Progenitor cell of endocrine pancreas (in vitro differentiated cells): ENCODE measurements at places on chromosomes 11 and 22.

- peak; percentile 70 for DNase-seq
These were observed at the start of gene DAGLA for GRCh38 chr11:61679893-61680621. TSS of gene DAGLA (plus strand) at chr11:61680391. CDS start at chr11:61720156, 39,765 bp downstream.

GRCh38 chr11:61598374-61598773 lies 17.5 kb upstream of the SYT7 start:
- no peak for DNase-seq

- no peak for DNase-seq
These were observed 11.6 kb downstream of the MED19 start for GRCh38 chr11:57700425-57700824.

- DNase-seq: no peak
These were observed 18.6 kb downstream of the USP47 start for GRCh38 chr11:11860103-11860979.

DNA sequence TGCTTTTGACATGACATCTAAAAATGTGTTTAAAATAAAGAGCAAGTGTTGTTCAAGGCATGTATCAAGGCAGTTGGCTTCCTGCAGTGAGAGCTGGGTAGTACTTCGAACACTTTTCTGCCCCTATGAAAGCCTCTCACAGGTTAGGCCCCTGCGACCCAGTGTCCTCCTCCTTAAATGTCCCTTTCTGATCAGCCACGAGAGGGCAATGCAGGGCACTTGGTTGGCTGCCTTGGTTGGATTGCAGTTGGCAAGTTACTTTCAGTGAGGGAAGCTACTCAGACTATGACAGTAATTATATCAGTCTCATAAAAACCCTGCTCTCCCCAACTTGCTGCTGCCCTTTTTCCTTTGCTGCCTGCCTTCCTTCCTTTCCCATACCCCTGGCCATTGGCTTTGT lies 743.8 kb downstream of the NTM start:
- DNase-seq: peak; percentile 19

DNA sequence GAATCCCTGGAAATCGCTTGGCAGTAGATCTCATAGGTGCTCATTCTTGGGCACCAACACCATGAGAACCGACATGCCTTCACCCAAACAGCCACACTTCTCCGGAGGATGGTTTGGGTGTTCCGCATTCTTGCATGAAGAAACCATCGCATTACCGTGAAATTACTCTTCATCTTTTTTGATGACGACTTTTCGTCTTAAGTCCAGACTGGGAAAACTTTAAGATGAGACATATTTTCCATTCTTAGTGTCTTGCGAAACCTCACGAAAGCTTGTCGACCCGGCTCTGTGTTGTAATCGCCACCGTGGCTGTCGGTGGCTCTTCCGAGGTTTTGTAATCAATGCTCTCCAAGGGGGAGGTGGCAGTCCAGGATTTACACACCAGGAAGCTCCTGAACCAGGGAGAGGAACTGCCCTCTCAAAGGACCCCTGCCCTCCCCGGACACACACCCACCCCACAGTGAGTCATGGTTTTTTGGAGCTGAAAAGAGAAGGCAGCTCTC lies 1.7 kb downstream of the TOM1 start:
- no peak for DNase-seq

GRCh38 chr11:109867784-109868183 lies 225.4 kb upstream of the ZC3H12C start:
- DNase-seq: no peak

DNA sequence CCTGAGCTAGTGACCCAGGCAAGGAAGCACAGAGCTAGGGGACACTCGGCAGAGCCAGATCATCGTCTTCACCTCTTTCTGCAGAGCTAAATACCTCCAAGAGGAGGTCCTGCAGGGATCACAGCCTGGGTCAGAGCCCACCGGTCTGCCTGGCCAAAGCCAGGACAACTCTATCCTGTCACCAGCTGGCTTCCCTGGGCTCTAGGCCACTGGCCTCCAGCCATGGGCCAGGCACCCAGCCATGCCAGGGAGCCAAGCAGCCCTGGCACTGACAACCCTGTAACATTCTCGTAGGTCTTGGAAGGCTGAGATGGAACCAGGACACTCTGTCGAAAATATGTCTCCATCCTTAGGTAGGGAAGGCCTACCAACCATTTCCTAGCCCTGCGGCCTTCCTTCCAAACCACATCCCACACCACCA lies 270.1 kb downstream of the BUD13 start:
- no peak for DNase-seq

DNA sequence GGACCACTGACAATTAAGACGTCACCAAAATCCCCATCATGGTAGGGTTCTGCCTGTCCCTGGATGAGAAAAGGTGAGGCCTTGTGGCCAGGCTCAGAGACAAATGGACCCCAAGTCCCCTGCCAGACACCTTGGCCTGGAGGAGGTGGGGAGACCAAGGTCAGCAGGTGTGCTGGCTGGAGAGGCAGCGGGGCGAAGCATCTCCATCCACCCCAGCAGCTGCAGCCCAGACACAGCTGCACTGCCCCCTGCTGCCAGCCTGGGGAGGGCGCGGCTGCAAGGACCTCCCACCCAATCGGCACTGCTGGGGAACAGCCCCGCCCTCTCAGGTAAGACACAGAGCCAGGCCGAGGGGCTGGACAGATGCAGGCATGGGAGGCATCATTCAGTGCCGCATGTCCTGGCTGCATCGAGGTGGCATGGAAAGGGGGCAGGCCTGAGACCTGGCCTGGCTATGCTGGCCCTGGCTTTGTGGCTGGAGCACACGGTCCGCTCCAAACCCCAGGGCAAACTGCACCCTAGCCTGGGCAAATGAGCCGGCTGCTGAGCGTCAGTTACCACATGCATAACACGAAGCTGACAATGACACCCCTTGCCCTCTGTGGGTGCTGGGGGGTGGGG lies 12.2 kb upstream of the MFNG start:
- DNase-seq: peak; percentile 73

DNA sequence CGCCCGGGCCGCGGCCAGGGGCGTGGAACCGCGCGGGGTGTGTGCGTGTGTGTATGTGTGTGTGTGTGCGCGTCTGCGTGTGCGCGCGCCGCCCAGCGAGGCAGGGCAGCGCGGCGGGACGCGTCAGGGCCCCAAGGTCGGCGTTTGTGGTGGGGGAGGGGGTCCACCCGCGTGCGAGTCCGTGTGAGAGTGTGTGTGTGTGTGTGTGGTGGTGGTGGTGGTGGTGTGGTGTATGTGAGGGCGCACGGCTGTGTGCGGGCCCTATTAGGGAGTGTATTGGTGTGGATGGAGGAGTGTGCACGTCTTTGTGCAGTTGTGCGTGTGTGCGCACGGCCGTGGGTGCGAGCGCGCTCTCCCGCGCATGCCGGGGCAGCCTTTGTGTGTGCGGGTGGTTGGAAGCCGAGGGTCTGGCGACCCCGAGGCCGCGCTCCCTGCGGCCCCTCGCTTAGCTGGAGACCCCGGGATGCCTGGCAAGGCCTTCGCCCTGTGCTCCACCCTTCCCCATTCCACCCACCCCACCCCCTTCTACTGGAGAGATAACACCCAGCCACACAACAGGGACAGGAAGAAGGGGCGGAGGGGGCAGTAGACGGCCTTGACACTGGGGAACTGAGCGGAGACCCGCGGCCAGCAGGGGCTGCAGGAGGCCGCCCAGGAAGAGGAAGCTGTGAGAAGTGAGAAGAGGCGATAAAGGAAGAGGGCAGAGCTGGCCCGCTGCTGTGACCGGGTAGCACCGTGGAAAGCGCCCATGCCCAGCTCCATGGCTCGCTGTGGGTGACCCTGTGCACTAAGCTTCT lies 528 bp upstream of the ARRB1 start:
- DNase-seq: peak; percentile 47

DNA sequence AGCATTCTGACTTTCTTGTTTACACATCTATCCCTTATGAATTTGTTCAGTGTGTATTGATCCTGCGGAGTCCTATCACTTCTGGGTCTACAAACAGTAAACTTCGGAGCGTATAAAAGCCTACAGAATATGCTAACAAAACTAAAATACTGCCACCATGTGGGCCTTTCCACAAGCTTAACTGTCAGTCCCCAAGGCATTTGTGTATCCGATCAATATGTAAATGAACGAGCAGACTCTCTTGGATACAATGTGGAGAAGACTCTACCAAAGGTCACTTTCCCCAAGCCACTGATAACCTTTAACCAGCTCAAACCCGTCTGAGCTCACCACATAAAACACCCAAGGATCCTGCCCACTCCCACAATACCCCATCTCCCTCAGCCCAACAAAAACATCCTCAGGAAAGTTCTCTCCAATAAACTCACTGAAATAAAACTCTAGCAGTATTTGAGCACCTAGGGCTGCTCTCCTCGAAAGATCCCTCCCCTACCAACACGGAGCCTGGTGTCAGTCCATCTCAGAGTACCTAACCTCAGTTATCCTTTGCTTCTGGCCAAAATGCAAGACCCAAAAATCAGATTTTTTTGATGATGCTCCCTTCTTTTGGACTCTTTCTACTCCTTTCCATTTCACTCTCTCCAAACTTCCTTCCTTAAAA lies 17.8 kb downstream of the ADA2 start:
- no peak for DNase-seq

DNA sequence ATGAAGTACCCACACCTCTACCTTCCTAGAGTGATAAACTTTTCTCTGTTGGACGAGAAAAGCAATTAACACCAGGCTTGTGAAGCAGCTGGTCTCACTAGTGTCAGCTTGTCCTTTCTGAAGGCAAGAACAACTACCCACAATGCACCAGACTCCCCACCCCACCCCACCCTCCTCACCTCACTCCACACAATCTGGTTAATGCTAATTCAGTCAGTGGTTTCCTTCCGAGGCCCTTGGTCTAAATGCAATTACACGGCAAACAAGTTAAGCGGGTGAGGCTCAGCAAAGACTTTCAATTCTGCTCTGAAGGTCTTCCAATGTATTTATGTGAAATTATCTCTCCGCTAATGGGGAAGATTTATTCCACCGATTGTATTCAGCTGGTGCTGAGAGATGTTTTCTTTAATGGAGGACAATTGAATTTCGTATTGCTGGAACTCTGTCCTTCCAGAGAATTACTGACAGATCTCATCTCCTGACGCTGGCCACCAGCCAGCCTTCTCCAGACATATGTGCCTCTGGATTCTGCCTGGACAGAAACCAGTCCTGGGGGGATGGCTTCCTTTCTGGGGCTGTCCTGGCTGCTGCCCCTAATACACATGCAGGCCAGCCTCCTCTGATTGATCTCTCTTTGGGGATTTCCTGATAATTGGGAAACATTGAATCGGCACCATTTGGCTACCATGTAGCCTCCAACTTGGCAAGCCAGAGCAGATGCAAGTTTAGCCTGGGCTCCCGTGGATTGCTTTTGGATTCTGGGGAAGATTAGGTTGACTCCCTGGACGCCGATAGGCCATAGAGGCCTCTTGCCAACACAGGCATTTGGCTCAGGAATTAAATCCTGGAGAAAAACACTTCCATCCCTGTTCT lies 165.8 kb upstream of the NARS2 start:
- no peak for DNase-seq

- DNase-seq: no peak
These were observed 91.2 kb downstream of the CLPB start for GRCh38 chr11:72343006-72343756.

DNA sequence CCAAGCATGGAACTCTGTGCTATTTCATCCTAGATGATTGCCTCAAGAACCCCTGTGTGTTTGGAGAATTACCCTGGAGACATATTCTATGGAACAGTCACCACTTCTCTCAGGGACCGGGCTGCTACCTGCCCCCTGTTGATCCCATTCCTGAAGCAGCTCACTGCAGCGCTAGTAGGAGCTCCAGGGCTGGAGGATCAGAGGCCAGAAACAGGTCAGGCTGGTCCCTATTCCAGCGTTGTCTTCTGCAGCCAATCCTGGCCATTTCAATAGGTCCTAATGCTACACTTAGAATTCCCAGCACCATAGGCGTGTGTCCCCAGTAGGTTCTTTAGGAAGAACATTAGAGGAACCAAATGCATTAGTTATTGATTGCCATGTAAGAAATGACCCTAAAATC lies 48.9 kb downstream of the BTG4 start:
- DNase-seq: no peak

DNA sequence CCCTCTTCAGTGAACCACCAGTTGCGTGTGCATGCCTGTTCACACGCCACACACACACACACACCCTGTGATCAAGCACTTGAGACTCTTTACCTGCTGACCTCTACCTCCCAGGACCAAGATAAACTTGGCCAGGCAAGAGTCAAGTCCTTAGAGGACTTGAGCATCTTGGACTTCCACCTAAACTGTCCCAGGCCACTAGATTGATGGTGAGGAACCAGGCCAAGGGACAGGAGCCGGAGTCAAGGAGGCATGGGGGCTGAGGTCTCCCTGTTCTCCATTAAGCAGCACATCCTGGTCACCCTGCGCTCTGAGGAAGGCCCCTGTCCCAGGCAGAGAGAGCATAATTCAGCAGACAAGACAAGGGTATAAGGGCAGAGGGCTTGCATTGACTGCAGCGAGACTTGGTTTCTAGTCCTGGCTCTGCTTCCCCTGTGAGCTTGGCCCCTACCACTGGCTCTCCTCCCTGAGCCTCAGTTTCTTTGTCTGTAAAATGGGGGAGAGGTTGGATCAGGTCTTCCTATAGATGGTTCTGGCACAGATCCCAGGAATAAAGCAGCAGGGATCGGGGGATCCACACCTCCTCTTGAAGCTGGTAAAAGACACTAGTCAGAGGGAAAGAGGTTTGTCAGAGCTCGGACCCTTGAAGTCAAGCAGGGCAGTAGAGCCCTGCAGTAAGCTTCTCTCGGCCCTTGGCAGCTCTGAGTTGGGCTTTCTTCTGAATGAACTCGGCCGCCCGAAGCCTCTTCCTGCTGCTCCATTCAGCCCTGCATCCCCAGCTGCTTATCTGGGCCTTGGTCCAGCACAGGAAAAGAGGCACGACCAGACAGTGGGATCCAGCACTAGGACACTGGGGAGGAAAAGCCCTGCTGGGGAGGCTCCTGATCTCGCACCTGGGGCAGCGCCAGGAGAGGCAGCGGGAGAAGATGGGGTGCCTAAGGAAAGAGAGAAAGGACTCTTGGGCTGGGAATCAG lies 2.0 kb downstream of the CREB3L1 start:
- DNase-seq: no peak

GRCh38 chr11:108914211-108914610 lies 249.3 kb downstream of the DDX10 start:
- DNase-seq: no peak

DNA sequence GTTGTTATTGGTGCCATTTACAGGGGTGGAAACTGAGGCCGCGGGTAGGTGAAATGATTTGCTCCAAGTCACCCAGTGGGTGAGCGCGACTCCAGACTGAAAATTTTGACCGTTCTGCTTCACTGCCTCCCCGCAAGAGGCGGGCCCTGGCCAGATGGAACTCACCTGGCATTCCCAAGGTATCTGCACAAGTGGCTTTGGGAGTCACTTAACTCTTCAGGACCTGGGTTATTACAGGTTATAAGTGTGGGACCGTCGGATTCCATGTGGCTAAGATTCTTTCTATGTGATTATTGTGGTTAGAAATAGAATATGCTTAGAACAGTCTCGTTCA lies 598 bp downstream of the CABIN1 start:
- DNase-seq: no peak

GRCh38 chr11:119529063-119529845 lies 106.3 kb upstream of the THY1 start:
- no peak for DNase-seq

GRCh38 chr22:43392385-43392989 lies 19.3 kb upstream of the MPPED1 start:
- DNase-seq: no peak

DNA sequence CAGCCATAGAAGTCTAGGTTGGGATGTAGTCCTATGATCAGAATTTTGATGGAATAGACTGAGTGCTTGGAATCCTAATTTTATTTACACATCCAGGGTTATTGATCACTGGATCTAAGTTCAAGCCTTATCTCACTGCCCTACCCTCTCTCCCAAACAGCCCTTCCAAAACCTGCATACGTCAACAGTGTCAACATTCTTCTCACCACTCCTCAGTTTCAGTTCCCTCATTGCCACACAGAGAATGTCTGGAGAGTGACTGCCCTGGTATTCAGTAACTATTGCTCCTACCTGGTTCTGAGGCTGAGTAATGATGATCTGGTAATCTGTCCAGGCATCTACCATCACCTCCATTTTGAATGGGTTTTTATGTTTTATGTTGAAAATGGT lies 60.0 kb downstream of the GLYATL1 start:
- no peak for DNase-seq
